ENCODE measurements at places on chromosomes 2 and 18.

GRCh38 chr2:180625006-180625844 is 355.2 kb upstream of the UBE2E3 start:
- no peak for DNase-seq

DNA sequence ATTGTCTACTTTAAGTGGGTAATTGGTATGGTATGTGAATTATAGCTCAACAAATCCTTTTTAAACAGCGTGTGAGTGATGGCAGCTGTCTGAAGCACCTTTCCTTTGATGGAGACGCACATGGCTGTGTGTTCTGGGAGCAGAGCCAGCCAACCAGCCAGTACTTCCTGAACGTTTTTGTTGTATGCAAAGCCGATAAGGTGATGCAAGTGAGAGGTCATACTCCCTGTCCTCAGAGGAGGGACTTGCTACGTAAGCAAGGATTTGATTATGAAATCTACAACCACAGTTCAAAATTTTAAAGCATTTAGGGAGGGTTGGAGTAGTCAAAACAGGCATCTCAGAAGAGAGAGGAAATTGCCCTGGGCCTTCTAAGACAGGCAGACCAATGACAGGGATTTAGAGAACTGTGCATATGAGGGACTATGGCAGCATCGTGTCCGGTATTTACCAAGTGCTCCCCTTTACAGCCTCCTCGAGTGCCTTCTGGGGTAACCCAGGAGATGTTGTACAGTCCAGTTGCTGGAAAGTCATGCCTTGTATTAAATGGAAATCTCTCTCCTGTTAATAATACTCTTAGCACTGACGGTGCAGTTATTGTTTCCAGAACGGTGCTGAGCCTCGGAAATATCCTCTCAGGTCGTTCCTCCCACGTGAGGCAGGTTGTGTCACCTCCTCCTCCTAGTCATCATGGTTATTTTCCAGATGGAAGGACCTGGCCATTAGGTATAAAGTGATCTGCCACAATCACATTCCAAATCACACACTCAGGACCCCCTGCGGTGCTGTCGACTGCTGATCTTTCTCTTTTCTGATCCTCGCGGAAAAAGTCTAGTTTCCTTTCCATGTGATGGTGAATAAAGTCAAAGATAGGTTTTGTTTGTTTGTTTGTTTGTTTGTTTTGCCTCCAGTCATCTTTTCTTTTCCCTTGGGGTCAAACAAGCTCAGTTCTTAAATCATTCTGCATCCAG is 28.4 kb downstream of the ARHGEF4 start:
- DNase-seq, result no peak

DNA sequence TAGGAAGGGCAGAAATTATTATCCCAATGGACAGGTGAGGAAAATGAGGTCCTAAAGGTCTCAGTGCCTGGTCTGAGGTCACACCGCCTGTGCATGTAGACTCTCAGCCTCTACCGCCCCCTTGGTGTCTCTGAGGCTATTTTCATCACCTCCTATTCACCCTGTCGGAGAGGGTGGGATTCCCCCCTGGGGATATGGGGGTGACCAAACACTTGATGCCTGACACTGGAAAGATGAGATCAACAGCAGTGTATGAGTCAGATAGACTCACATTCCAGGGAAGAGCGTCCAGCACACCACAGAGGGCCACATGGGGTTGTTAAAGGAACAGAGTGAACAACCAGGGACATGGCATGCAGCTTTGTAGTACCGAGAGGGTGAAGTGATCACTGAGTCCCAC is 199.7 kb downstream of the SMAD2 start:
- no peak for DNase-seq

DNA sequence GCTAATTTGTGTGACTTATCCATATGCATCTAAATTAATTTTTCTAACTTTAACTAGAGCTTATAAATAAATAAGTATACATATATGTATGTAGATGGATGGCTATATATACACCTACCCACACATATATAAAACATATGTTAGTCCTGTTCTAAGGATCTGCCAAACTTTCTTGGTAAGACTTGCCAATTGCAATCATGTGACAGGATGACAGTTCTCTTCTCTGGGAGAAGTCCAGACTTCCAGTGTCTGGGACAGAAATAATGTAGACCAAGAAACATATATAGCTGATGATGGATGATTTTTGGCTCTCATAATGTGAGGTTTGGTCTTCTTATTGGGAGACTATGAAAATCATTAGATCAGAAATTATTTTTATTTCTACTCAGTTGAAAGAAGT is 30.6 kb upstream of the NR4A2 start:
- no peak for DNase-seq

- DNase-seq, result no peak
Measured at GRCh38 chr18:2217356-2217755, 353.9 kb downstream of the METTL4 start.

GRCh38 chr2:28062867-28063266 is 172.3 kb downstream of the BABAM2 start:
- DNase-seq, result no peak

DNA sequence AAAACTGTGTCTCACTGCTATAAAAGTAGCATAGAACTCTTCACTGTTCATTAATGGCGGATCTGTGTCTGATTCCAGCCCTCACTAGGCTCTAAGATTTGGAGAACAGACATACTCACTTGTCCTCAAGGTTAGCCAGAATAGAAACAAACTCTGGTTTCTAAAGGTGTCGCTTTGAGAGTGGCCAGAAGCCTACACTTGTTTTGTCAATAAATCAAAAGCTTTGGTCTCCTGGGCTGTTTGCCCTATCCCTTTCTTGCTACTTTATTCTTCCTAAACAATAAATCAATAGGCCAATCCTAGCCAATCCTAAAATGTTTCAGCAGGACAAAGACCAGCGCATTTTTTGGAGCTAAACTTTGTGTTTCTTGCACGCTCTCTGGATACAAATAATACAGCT is 1064.6 kb upstream of the CHAC2 start:
- no peak for DNase-seq

DNA sequence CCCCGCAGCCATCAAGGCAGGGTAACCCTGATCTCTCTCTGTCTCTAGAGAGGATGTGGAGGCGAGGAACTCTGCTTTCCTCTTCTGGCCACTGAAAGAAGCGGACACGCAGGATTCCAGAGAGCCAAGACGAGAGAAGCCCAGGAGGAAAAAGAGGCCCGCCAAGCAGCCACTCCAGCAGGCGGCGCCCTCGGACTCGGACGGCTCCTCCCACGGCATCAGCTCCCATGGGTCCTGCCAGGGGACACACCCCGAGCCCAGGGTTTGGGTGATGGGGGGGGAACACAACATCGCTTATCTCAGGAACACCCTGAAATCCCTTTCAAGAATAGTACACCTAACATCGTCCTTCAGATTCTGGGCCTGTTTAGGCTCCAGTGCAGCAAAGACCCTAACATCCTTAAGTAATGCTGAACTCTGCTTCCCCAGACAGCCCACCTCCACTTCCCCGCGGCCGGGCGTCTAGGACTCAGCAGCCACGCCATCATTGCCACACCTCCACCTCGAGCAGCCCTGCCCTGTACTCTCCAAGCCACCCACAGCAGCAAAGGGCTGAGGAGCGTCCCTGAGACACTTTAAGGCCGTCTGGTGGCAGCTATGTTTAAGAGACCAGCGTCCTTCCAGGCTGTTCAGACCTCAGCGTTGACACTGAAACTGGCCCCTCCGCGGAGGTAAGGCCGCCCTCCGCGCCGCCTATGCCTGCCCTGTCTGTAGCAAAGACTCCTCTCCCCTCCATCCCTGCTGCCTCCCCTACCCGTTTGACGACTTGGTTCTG is 34.3 kb upstream of the CNGA3 start:
- DNase-seq, result no peak

- no peak for DNase-seq
Measured at GRCh38 chr2:197261808-197262226, 48.8 kb downstream of the ANKRD44 start.

- DNase-seq, result no peak
Measured at GRCh38 chr2:77017355-77017745, 504.8 kb downstream of the LRRTM4 start.

DNA sequence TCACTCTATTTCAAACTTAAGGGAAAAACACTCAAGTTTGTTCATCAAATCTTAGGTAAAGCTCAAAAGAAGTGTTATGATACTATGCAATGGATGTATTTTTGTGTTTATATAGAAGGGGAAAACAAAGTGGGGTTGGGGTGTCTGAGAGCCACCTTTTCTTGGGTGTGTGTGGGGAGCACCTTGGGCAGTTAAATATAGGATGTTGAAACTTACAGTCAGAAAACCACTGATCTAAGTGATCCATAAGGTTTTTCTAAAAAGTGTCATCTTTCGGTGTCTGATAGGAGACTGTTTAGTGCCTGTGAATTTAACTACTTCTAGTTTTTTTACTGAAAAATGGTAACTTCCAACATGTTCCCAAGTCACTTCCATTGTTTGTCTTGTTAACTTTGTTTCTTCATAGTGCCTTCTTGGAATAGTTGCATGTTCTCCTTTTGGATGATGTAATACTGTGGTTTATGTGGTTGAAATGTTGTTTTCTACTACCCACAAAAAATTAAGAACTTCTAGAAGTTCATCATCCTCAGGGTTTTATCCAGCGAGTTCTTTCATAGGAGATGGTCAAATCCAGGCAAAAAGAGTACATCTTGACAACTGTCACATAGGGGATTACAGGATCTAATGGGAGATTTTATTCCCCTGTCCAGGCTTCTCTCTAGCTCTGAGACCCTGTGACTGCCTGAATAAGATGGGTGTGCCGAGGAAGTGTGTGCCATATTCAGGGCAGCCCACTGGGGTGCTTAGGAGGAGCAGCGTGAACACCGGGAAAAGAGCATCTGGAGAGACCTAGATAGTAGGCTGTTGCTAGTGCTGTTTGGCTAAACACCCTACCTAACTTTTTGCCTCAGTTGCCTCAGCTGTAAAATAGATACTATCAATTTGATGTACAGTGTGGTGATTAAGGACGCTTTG is 46.2 kb downstream of the CAB39 start:
- no peak for DNase-seq

DNA sequence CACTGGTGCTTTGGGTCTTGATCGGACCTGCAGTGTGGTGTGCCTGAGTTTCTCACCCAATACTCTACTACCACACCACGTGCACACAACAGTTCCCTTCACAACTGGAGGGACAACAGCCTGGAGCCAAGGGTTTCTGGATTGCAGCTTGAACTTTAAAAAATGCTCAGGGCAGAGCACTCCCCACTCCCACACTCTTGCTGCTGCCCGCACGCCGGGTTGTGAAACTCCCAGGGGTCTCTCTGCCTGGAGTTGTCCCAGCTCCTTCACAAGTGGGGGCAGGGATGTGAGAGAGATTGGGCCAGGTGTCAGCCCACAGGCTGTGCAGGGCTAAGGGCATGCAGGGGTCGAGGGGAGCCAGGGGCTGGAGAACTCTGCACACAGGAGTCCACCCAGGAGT is 89.4 kb downstream of the GALR1 start:
- DNase-seq, result no peak

DNA sequence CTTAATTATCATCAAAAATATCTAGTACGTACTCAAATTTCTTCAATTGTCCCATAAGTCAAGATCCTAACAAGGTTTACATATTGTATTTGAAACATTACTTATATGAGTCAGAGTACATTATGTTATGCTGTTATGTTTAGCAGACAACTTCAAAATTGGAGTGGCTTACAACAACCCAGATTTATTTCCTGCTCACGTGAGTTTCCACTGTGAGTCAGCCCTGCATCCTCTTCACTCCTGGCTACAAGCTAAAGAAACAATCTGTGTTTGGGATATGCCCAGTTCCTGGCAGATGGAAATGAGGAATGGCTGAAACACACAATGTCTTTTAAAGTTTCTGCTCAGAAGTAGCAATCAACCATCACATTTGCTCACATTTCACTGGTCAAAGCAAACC is 31.5 kb upstream of the TANC1 start:
- no peak for DNase-seq

GRCh38 chr2:130912471-130912870 is 75.8 kb downstream of the ARHGEF4 start:
- no peak for DNase-seq

- DNase-seq, result no peak
Measured at GRCh38 chr2:220949466-220949865, 622.6 kb downstream of the EPHA4 start.

DNA sequence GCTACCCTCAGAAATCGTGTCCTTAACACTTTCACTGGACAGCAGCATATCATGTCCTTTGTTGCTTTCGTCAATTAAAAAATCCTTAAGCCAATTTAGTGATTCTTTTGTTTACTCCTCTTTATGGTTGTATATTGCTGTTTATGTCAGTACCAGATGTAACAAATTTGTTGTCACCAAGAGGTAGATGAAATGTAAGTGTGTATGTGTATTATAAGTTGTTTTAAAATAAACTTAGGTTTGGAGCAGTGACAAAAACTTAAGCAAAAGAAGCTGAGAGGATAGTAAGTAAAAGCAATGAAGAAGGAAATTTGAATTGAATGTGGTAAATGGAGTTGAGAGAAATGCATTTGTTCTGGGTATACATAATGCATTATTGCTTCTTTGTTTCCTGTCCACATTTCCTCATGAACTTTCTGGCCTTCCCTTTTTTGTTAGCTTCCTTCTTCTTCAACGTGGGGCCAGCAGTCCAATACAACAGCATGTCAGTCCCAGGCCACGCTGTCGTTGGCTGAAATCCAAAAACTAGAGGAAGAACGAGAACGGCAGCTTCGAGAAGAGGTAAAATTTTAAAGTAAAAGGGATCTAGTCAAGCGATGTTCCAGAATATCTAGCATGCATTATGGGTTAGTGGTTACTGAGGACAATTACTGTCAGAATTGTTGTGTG is 30.5 kb upstream of the SNORC start:
- DNase-seq, result no peak

- no peak for DNase-seq
Measured at GRCh38 chr2:3200420-3200939, 177.1 kb downstream of the EIPR1 start.

- DNase-seq, result no peak
Measured at GRCh38 chr2:161028581-161028980, 131.6 kb upstream of the TANK start.

- no peak for DNase-seq
Measured at GRCh38 chr2:95149397-95149984, 10.2 kb downstream of the ZNF514 start.

GRCh38 chr2:112960230-112960825 is 17.5 kb upstream of the IL36G start:
- DNase-seq, result no peak

DNA sequence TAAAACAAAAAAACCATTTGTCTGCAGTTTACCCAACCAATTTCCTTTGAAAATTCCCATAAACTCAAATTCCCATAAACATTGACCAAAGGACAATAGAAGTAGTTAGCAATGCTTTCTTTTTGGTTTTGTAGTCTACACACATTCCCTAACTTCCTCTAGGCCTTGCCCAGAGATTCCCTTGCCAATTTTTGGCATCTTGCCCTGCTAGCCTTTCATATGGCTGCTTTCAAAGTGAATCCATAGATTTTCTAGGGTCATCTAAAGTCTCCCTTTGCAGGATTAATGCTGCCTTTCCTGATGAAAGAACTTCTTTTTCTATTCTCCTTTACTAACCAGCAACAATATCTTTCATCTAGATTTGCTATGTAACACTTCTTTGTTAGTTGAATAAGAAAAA is 33.4 kb downstream of the THSD7B start:
- DNase-seq, result no peak

DNA sequence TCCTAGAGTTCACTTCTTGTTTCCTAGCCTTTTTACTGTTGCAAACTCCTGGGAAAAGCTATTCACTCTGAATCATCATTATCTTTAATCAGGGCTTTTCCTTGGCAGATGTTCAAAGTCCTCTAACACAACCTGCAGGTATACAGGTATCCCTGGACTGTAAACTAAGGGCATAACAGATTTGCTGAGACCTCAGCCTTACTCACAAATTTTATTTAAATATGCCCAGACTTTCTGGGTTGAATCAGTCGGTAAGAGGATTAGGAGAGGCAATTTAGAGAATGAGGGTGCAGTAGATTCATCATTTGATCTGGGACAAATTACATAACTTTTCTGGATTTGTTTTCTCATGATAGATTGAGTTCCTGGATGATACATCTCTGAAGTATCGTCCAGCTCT is 217.8 kb upstream of the STON1 start:
- no peak for DNase-seq
